Hematopoietic multipotent progenitor cell treated with erythropoietin and hydrocortisone succinate and interleukin-3 and kit ligand, for 8 days (in vitro differentiated cells): ENCODE measurements at places on chromosomes 7 and 10.
A peak's percentile ranks its signal among the peaks of the same experiment; 100 is the strongest.

DNA sequence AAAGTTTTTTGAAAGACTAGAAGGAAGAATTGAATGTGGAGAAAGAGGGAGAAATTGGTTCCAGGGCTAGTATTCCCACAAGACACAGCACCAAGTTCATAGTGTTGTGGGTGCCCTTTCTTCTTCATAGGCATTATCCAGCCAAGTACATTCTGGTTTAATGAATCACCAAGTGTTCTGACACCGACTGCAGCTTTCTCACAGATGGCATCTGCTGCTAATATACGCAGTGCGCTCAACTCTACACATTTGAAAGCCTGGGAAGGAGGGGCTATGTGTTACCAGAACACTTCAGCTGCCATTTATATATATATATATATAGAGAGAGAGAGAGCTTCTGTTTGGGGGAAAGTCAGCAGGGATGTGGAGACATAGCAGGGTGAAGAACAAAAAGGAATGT, 1168.4 kb downstream of the GATA3 start:
- no peak for DNase-seq

DNA sequence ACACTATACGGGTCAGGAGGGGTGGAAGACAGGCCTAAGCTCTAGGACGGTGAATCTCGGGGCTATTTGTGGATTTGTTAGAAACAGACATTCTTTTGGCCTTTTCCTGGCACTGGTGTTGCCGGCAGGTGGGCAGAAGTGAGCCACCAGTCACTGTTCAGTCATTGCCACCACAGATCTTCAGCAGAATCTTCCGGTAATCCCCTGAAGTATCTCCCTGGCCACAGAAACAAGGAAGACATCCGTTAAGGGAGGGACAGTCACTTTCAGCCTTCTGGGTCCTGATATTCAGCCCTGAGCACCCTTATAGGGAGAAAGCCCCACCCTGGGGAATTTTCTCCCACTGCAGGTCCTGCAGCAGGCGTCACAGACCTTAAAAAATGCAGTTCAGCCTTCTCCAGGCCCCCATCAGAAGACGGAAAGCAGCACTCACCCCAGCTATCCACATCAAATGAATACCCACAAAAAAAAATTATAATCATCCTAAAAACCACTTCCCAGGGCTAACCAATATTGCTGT, 23.2 kb downstream of the PLAC9 start:
- DNase-seq, result no peak

DNA sequence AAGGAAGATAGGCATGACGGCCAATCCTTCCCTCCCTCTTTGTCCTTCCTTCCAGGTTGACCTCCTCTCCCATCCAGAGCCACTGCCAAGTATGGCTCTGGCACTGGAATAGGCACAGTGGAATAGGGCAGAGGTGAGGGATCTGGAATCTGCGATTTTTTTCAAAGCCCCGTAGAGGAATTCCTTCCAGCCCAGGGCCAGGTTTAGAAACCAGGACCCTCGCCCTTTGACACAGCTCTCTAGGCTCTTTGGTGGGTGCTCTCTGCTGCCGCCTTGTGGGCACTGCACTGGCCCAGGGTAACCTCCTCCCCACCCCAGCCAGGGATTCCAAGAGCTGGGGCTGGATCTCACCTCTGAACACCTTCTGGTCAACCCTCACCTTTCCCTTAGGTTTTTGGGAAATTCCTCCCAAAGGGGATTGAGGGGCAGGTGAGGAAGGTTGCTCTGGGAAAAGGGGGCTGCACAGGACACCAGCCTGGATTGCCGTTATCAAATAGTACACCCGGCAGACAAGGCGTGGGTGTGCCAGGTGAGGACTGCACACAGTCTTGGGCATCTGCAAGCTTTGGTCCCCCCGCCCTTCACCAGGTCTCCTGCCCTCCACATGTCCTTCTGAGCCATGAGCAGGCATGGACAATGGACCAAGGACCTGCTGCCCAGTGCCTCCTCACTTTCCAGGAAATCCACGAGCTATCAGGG, 22.8 kb downstream of the C10orf105 start:
- DNase-seq, result peak; percentile 66

DNA sequence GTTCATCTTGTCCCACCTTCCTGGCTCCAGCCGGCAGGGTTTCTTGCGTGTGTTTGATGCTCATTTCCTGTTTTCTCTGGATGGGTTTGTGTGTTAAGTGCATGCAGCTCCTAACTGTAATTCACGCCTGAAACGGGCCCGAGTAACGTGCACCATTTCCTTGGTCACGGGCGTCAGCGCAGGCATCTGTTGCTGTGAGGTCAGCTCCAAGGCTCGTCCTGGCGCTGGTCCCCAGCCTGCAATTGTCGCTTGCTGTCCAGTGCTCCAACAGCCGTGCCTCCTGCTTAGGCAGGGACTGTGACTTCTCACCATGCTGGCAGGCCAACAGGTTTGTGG, 201.1 kb downstream of the GLRX3 start:
- no peak for DNase-seq

GRCh38 chr10:128816726-128817125, 650.3 kb upstream of the MGMT start:
- DNase-seq, result no peak
